ENCODE measurements at places on chromosomes 2 and 18.

DNA sequence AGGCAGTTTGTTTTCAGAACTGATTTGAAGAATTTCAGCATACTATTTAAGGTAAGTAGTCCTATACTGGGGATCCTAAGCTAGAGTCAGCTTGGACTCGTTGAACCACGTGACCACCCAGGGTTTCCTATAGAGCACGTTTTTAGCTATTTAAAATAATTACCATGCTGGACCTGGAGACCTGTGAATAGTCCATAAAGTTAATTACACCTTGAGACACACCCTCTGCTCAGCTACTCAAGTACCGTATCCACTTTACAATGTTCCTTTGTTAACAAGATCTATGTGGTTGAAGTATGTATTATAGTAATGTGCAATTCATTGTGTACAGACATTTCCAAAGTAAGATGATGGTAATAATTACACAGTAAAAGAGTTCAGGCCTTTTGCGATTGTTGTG is 67.6 kb downstream of the CRIM1 start:
- no peak for DNase-seq

GRCh38 chr2:26187537-26188104 is 14.7 kb downstream of the GAREM2 start:
- no peak for DNase-seq

DNA sequence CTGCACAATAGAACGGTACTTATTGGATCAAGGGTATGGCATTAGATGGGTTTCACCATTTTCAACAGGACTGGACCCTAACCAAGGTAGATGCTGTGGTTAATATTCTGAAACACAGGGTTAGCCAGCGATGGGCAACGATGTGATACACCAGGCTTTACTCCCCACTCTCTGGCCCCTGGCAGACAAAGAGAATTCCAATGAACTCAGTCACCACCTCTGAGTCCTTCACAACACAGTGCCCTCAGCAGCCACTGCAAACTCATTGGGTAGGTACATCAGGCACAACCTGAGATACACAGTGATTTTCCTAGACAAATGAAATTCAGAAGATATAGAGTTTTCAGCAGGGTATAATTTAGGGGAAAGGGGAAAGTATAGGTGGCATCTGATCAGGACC is 634.5 kb downstream of the ZEB2 start:
- peak; percentile 13 for DNase-seq

DNA sequence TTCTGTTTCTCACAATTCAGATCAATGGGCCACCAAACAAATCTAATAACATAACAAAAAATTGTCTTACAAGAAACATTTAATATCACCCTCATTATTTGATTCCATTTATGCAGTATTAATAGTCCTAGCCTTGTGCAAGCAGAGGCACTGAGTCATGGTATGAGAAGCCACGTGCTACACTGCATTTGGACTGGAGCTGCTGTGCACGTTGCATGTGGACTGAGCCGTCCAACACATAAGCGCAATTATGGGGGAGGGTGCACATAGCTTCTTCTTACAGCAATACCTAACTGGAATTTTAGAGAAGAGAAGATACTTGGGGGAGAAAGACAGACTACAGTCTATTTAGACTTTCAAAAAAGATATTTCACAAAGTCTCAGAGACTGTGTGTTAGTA is 329.6 kb upstream of the ID2 start:
- no peak for DNase-seq

GRCh38 chr2:115160531-115161080 is 718.2 kb downstream of the DPP10 start:
- no peak for DNase-seq

- no peak for DNase-seq
Measured at GRCh38 chr18:58802959-58803358, 61.7 kb upstream of the ZNF532 start.
